SJSA1 (cell line): ENCODE measurements at places on chromosomes 16 and 17. TPM values are rescaled to one million over a fixed set of nuclear protein-coding genes. Genes with fewer than 3 reads are reported as not detected.

FBXW10 gene
- 0.05 TPM in 1 of 2 replicates, not detected in the other for total RNA-seq

CES5A gene
- not detected in 2 replicates for total RNA-seq

TBKBP1 gene
- 3.5 and 4.5 TPM in 2 replicates for total RNA-seq

INCA1 gene
- 1.1 and 2.7 TPM in 2 replicates for total RNA-seq

KRT33A gene
- not detected in 2 replicates for total RNA-seq

SPNS2 gene
- total RNA-seq, result 0.11 TPM in 1 of 2 replicates, not detected in the other

ZG16 gene
- not detected in 2 replicates for total RNA-seq

BAIAP3 gene
- total RNA-seq, result 1.2 and 3.1 TPM in 2 replicates

GRCh38 chr17:9880582-9880999, 24.5 kb downstream of the RCVRN start:
- peak; percentile 59 for DNase-seq

DNA sequence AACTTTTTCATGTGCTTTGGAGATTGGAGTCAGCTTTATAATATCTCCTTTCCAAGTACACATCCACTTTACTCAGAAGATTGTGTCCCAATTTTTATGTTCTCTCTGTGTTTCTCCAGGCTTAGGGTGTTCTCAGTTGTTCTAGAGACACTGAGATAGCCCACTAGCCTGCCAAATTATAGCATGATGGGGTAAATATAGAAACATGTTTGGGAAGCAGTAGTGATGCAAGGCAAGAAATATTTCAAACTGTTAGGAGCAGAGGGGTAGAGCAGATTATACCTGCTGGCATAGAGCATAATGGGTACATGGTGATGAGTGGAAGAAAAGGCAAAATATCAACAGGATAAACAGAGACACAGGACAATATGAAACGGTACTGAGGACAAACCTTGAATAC, 12.4 kb downstream of the SLFN11 start:
- DNase-seq, result no peak

DNA sequence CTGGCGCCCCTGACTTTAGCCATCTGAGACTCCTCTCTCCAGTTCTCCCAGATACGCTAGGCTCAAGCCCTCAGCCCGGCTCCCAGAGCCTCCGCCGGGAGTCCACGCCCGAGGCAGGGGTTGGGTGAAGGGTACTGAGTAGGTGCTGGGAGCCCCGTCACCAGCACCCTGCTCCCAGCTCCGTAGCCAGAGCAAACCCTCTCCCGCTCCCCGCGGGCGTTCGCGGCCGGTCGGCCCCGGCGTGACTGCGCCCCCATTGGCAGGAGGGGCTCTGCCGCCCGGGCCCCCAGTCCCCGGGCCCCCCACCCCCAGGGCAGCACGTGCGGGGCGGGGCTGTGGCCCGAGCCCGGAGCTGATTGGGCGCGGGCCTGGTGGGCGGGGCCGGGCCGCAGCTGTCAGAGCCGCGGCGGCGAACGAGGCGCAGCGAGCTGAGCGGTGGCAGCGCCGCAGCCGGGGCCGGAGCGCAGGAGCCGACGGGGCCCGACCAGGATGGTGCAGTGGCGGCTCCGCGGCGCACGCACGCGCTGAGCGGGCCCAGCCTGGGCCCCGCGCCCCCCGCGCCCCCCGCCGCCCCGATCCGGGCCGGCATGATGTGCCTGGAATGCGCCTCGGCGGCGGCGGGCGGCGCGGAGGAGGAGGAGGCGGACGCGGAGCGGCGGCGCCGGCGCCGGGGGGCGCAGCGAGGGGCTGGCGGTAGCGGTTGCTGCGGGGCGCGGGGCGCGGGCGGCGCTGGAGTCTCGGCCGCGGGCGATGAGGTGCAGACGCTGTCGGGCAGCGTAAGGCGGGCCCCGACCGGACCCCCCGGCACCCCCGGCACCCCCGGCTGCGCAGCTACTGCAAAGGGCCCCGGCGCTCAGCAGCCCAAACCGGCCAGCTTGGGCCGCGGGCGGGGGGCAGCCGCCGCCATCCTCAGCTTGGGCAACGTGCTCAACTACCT, at the start of gene SPNS2:
TSS of gene SPNS2 (plus strand) at position 421 of the 937 bp plus-strand sequence. CDS start at position 588, 167 bp downstream.
- DNase-seq, result no peak

- DNase-seq, result no peak
Measured at GRCh38 chr17:7396147-7396546, 1.8 kb upstream of the PLSCR3 start.

GRCh38 chr16:77387815-77388209, 47.0 kb downstream of the ADAMTS18 start:
- DNase-seq, result no peak

DNA sequence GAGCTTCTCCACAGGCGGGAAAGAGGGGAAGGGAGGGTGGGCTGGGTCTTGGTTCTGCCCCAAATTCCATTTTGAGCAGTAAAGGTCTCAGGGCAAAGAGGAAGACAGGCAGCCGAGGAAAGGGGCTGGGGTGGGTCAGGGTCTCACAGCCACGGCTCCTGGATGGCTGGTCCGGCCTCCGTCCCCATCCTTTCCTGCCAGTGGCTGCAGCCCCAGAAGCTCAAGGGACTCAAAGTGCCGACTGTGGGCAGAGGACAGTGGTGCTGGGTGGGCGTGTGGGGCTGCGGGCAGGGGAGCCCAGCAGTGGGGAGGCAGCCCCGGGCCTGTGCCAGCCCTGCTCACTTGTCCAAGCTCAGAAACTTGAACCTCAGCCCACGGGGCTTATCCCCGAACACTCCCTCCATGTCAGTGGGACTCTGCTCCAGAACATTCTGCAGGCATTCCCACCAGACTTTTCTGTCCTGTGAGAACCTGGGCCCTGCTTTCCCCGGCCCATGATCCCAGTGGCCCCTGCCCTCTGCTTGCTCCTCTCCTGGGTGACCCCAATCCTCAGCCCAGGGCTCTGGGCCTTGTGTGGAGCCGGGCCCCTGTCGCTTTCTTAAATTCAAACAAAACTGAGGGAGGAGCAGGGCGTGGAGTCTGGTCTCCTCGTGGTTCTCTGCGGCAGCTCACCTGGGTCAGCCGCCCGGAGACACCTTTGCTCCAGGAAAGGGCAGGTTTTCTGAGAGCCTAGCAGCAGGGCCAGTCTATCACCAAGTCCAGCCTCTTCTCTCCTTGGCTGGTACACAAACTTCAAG, 117.8 kb upstream of the METRNL start:
- peak; percentile 43 for DNase-seq

DNA sequence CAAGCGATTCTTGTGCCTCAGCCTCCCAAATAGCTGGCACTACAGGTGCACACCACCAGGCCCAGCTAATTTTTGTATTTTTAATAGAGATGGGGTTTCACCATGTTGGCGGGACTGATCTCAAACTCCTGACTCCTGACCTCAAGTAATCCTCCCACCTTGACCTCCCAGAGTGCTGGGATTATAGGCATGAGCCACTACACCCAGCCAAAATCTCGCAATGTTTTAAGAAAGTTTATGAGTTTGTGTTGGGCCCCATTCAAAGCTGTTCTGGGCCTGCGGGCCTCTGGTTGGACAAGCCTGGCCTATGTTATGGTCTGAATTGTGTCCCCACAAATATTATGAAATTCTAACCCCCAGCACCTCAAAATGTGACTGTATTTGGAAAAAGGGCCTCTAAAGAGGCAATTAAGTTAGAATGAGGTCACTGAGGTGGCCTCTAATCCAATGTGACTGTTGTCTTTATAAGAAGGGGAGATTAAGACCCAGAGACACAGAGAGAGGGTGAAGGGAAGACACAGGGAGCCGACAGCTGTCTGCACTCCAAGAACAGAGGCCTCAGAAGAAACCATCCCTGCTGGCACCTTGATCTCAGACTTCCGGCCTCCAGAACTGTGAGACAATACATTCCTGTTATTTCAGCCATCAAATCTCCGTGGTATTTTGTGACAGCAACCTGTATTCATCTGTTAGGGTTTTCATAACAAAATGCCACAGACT, 469.9 kb downstream of the HS3ST4 start:
- DNase-seq, result no peak

GRCh38 chr17:47810901-47811635, 10.5 kb downstream of the OSBPL7 start:
- no peak for DNase-seq

- no peak for DNase-seq
Measured at GRCh38 chr16:18816286-18816685, 14.9 kb upstream of the ARL6IP1 start.

GRCh38 chr17:77475016-77475976, 334.5 kb downstream of the SEC14L1 start:
- DNase-seq, result peak; percentile 79

DNA sequence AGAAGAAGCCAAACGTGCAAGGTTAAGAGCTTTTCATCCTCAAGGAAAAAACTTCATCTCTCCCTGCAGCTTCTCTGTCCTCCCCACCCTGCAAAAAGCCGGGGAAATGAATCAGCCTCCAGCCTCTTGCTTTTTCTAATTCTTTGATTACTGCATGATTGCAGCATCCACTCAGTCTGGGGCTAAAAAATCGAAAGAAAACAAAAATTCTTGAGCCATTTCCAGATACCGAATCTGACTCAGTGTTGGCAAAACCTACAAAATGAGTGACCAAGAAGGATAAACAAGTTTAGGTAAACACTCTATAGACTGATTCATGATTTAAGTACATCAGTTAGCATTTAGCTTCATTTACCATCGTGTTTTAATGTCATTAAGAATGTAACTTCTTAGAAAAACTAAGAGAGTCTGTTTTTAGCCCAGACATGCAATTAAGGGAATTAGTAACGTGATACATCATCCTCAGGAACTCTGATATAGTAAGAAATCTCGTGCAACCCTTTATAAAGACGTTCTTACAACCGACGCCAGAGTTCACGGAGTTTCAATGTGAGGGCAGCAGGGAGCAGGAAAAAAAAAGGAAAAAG, 287.3 kb upstream of the FOXF1 start:
- DNase-seq, result peak; percentile 80

- DNase-seq, result no peak
Measured at GRCh38 chr16:4591706-4592470, 22.8 kb downstream of the UBALD1 start.
